ENCODE measurements at places on chromosomes 2 and 18. TPM values are rescaled to one million over a fixed set of nuclear protein-coding genes. Genes with fewer than 3 reads are reported as not detected.
A peak's percentile ranks its signal among the peaks of the same experiment; 100 is the strongest.

The MOB1A gene
- total RNA-seq: 33.0 TPM

DNA sequence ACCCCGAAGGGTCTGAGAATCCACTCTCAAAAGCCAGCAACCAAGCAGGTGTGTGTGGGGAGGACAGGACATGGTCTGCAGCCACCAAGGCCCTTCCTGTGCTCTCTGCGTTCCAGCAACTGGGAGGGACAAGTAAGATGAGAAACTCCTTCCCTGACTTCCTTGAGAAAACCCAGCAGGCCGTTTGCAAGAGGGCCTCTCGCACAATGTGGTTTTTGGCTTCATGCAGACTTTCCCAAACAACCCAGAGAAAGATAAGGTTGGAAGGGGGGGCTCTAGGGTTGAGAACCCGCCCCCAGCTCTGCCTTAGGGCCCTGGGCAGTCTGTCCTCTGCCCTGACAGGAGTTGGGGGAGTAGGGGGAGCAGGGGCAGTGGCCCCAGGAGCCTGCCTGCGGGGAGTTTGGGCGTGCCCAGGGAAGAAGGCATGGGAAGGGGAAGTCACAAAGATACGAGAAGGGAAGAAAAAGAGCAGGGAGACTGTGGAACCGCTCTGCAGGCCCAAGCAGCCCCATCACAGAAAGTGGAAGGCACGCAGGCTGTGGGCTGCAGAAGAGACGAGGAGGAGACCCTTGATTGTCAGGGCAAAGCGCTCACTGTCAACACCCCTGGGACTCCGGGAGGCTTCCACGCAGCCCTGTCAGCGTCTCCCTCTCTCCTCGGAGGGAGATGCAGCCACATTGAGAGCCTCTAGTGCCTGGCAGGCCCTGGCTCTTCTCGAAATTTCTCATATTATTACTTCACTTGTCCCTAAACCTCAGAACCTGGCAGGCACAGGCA lies 99.8 kb downstream of the SMAD7 start:
- no peak for DNase-seq

The UGT1A3 gene
- 49.3 TPM for total RNA-seq

The RAX gene
- total RNA-seq: not detected

DNA sequence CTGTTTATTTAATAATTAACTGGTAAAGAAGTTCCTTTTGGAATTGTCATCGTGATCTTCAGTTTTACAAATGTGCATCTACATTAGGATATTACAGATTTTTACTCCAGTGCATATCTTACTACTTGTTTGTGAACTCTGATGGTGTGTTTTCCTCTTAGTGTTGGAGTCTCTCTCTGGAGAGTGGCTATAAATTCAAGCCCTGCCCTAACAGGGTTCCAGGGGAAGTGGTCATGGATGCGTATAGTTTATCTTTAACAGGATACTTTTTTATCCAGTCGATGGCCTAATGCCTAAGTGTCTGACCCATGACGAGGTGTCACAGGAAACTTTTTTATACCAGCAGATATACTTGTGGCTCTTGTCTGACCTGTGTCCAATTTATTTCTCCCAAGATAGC lies 75.4 kb downstream of the CHN1 start:
- DNase-seq: no peak

GRCh38 chr2:29162204-29162928 lies 47.2 kb downstream of the CLIP4 start:
- no peak for DNase-seq

DNA sequence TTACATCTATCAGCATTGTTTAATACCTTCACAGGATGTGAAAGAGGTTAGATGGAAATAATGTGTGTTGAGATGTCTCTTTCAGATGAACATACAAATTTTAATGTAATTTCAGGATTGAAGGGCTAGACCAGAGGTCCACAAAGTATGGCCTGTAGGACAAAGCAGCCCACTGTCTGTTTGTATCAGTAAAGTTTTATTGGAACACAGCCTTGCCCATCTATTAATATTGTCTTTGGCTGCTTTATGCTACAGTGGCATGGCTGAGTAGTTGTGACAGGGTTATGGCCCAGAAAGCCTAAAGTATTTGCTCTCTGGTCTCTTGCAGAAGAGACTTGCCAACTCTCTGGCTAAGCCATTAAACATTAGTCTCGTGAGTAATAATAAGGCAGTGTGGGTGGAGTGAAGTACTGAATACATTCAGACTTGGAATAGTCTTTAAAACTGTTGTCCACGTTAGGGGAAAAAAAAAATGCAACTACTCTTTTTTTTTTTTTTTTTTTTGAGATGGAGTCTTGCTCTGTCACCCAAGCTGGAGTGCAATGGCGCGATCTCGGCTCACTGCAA lies 74.5 kb upstream of the NOSTRIN start:
- no peak for DNase-seq

DNA sequence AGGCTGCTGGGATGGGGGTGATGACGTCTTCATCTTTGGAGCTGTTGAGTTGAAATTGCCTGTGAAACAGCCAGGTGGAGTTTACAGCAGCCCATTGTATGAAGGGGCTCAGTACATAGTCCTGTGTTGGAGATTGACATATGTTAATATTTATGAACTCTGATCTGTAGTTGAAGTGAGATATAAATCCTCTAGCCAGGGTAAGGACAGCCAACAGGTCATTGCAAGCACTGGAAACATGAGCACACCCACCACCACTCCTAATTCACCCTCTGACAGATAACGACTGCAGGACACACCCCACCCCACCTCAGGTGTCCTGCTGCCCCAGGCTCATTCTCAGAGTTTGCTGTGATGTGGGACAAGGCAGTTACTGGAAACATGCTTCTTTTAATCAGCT lies 112.4 kb upstream of the TRIB2 start:
- DNase-seq: no peak

DNA sequence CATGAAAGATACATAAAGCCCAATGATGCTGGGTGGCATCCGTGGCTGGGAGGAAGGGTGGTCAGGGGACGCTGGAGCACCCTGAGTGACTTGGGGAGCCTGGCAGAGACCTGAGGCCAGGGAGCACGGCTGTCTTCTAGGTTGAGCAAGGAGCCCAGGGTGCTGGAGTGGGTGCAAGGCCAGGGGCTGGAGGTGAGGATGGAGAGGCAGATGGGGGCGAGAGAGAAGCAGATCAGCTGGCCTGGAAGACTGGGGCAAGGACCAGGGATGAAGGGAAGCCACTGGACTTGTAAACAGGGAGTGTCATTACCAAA lies 52.2 kb downstream of the FAM178B start:
- DNase-seq: no peak

The EN1 gene
- total RNA-seq: not detected

GRCh38 chr2:102005989-102006885 lies 14.5 kb downstream of the IL1R2 start:
- DNase-seq: no peak

GRCh38 chr2:239951129-239951734 lies 73.9 kb downstream of the NDUFA10 start:
- DNase-seq: no peak

- DNase-seq: no peak
Observed at GRCh38 chr2:111679202-111679601, 204.8 kb downstream of the ANAPC1 start.

DNA sequence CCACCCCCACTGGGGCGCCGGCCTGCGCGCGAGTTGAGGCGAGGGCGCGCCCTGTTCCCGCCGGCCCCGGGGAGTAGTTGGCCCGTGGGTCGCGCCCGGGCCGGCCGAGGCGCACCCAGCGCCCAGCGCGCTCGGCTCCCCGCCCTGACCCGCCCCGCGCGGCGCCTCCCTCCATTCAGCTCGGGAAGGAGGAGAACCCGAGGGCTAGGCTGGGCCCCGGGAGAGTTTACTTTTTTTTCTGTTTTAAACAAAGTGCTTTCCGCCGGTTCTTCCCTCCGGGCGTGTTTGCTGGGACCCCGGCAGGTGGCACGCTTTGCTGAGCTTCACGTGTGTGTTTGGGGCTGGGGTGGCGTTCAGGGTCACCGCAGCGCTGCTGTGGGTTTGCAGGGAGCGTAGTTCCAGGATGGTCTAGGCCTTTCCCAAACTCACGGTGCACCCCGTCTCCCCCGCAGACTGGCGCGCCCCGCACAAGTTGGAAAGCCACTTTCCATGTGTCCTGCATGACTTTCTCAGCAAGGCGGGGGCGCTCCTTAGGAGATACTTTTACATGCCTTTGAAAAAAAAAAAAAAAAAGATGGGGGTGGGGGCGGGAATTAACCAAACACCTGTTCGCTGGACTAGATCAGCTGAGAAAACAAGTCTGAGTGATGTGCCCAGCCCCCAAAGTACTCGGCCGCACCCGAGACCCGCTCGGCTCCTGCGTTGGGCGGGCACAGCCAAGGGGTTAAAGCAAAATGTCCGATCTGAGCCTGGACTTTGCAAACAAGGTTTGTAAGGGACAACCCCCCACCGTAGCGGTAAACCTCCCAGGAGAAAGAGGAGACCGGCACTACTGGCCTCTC lies 825 bp downstream of the ITGA6 start:
- DNase-seq: peak; percentile 71

DNA sequence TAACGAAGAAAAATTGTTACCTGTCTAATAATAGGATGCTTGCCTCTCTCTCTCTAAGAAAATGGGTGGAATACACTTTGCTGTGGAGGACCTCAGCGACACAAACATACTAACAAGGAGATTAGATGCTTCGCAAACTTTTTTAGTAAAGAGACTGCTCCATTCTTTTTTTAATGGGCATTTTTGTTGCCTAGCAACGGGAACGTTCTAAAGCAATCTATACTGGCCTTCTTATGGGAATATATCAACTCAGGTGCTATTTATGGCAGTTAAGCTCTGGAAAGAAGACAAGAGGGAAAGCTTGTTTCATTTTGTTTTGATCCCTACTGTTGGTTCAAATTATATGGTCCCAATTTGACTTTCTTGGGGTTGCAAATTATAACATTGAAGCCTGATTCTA lies 86.8 kb upstream of the CBLN2 start:
- no peak for DNase-seq

DNA sequence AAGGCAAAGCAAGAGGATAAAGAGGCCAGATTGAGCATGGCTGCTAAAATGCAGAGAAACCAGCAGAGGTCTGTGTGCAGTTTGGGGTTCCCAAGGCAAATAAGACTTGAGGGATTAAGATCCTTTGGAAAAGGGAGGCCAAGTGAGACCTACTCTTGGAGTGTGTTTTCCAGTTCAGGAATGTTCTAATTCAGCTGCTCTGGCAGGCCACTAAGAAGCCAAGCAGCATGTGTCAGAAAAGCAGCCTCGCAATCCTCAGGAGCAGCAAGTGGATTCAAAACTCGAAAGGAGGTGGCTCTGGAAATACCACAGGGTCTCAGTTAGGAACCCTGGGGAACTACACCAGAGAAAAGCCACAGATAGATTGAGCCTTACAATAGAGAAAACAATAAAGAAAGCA lies 569.2 kb downstream of the METTL4 start:
- no peak for DNase-seq

DNA sequence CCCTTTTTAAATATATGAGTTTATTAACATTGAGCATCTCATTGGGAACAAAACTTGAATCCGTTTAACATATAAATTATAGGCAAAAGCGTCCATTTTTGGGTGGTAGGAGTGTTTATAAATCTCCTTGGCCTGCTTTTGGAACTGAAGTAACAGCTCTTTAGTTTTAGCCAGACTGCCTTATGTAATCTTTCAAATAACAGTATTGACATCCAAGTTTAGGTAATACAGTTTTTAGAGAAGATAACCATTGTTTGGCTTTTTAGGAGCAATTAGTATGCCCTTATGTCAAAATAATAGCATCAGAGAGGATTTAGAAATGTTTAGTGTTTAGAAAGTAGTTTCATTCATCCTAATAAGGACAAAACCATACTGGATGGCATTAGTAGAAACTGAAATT lies 361.9 kb downstream of the ARHGAP15 start:
- no peak for DNase-seq

The GPR55 gene
- total RNA-seq: not detected

The SLC4A3 gene
- 0.37 TPM for total RNA-seq

The CXCR2 gene
- total RNA-seq: 1.1 TPM

GRCh38 chr18:22985250-22985649 lies 52.1 kb downstream of the RBBP8 start:
- DNase-seq: no peak

DNA sequence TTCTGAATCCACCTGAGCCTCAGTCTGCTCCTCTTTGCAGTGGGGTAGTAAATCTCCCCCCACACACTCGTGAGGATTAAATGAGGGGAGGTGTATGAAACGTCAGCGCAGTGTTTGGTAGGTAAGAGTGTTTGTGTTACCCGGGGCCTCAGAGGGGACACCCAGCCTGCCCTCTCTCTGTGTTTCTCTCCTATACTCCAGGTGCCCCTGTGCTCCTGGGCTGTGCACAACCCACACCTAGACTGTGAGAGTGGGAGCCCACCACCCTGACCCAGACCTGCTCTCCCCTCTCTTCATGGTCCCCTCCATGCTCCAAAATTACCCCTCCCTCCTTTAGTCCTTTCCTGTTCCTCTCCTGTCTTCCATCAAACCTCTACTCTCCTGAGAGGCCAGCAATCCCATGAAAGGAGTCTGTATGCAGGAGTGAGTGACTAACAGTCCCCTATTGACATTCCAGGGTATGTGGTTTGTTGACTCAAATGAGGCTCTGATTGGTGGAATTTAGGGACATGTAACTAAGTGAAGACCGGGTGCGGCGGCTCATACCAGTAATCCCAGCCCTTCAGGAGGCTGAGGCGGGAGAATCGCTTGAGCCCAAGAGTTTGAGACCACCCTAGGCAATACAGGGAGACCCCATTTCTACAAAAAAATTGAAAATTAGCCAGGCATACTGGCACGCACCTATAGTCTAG lies 10.4 kb downstream of the CIB4 start:
- DNase-seq: peak; percentile 9

GRCh38 chr18:74420481-74420880 lies 36.6 kb downstream of the DIPK1C start:
- no peak for DNase-seq

The ZNF804A gene
- total RNA-seq: not detected
